Activated T-helper 1 cell treated with anti-CD3 and anti-CD28 coated beads, Interleukin-12 subunit alpha, Interleukin-12 subunit beta, Interleukin-2, Interleukin-4 antibody, amounts not matched to agents 30 ng/mL and 10 ng/mL and 1 ng/mL, durations not matched to agents 14 hours and 24 hours and 36 hours (primary cell): ENCODE measurements at places on chromosomes 3 and 15. TPM values are rescaled to one million over a fixed set of nuclear protein-coding genes. Genes with fewer than 3 reads are reported as not detected.

Gene ANKUB1
- not detected in 2 replicates for total RNA-seq

Gene PLSCR5
- not detected in 2 replicates for total RNA-seq

Gene GABRR3
- total RNA-seq: not detected in 2 replicates

Gene GADL1
- total RNA-seq: not detected in 2 replicates

DNA sequence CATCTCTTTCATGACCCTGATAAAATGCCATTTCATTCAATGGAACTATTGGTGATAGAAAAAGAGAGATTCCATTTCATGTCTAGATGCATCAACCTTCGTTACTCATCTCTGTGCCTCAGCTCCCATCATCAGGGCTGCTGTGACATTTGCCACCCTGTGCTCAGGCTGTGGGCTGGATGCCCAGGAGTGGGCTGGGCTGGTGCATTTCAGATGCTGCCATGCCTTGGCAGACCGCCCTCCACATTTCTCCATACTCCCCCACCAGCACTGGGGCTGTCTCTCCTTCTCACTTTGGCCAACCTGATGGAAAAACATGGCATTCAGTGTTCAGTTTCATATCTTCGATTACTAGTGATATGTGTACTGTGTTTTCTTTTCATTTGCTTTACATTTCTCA, 59.1 kb downstream of the DNASE1L3 start:
- H3K27ac ChIP-seq: no peak overlapping the region
- H3K4me3 ChIP-seq: no peak overlapping the region
- H3K4me1 ChIP-seq: no peaks in the 10 kb centered on the region
- peaks cover 24% of the 10 kb centered on the region for H3K36me3 ChIP-seq
- no peaks in the 10 kb centered on the region for H3K27me3 ChIP-seq

GRCh38 chr3:174548841-174549623, 310.1 kb upstream of the NAALADL2 start:
- H3K27me3 ChIP-seq: no peaks in the 10 kb centered on the region
- H3K4me3 ChIP-seq: no peak overlapping the region
- H3K36me3 ChIP-seq: no peaks in the 10 kb centered on the region
- no peak overlapping the region for H3K27ac ChIP-seq

GRCh38 chr3:57555306-57555705, 768 bp upstream of the PDE12 start:
- H3K36me3 ChIP-seq: peaks cover 24% of the 10 kb centered on the region
- peak overlapping the region; percentile 100 for H3K27ac ChIP-seq
- H3K4me1 ChIP-seq: peaks cover 41% of the 10 kb centered on the region
- peak overlapping the region; percentile 100 for H3K4me3 ChIP-seq

GRCh38 chr3:20201143-20201542, 15.1 kb upstream of the SGO1 start:
- peaks cover 6% of the 10 kb centered on the region for H3K4me1 ChIP-seq
- no peak overlapping the region for H3K27ac ChIP-seq
- no peaks in the 10 kb centered on the region for H3K27me3 ChIP-seq
- no peak for DNase-seq
- H3K36me3 ChIP-seq: no peaks in the 10 kb centered on the region

DNA sequence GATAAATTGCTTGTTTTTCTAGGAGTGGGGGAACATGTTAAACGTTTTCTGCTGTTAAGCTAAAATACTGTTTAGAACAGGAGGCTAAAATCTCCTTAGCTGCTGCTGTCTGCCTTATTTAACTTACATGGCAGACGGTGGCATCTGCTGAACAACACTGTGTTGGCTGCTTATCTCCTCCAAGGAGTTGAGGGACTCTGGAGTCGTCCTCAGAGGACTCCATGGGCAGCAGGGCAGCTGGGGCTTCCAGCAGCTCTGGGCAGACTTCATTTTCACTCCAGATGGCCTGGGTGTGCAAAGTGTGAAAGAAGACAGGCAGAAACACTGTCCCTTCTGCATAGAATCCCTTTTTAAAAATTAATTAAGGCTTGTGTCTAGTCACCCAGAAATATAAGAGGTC, 52.9 kb upstream of the NUDT16 start:
- DNase-seq: no peak
- H3K36me3 ChIP-seq: no peaks in the 10 kb centered on the region
- no peaks in the 10 kb centered on the region for H3K4me1 ChIP-seq
- H3K4me3 ChIP-seq: no peak overlapping the region
- H3K27ac ChIP-seq: no peak overlapping the region

DNA sequence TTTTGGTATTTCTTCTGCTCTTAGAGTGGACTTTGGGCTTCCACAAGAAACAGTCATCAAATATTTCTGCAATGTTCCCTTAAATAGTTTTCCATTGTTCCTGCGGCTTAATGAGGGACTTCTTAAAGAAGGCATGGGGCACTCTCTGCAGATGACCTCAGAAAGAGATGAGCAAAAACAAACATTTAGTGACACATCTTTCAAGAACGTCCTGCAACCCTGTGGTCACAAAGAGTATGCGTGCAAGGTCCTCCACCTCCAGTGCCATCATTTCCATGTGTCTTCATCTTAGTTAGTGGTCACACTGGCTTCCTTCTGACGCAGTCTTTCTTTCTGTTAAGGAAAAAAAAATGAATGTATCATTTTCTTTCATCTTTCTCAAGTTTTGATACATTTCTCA, 56.2 kb downstream of the GREM1 start:
- H3K4me1 ChIP-seq: no peaks in the 10 kb centered on the region
- no peaks in the 10 kb centered on the region for H3K36me3 ChIP-seq
- no peak for DNase-seq

DNA sequence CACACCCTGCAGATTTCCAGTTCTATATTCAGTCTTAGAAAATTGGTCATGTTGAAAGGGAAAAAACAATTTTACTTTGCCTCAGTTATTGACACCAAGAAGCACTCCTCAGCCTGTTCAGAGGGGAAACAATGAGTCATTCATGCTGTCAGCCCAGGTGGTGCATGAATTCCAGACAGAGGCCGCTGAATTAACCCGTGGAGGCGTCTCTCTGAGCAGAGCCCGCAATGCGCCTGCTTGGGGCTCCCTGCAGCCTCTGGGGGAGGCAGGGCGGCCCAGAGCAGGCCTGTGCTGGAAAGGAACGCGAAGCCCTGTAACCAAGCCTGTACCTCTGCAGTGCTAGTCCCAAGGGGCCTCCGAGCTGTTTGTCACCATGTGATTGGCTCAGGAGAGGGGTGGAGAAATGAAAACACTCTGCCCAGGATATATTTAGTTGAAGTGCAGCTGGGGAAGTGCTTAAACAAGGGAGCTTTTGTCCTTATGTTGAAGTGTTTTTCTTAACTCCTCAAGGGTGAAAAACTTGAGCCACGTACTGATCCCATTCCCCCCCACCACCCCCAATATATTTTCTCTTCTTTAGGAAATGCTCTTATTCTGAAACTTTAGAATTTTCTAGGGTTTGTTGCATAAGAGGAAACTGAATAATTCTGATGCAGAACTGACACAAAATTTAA, 68.3 kb upstream of the CHD2 start:
- H3K27ac ChIP-seq: peak overlapping the region; percentile 99
- DNase-seq: peak; percentile 90
- peak overlapping the region; percentile 74 for H3K4me3 ChIP-seq
- H3K4me1 ChIP-seq: peaks cover 50% of the 10 kb centered on the region
- H3K36me3 ChIP-seq: no peaks in the 10 kb centered on the region

DNA sequence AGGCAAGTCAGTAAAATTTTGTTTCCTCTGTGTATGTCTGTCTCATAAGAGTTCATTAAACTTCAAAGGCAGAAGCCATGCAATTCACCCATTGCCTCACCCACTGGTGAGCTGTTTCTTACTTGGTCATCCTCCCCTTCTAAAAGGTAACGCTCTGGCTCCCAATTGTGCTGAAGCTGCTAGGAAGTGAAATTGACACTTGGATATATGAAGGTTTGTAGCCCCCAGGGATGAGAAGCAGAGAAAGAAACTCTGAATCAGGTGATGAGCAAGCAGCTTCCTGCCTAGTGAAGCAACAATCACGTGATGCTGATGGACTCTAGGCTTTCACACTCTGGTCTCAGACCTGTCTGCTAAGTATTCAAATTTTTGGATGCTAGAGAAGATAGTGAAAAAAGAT, 70.7 kb downstream of the CD200R1L start:
- H3K36me3 ChIP-seq: no peaks in the 10 kb centered on the region
- H3K4me1 ChIP-seq: peaks cover 23% of the 10 kb centered on the region
- no peak for DNase-seq
- H3K27ac ChIP-seq: no peak overlapping the region
- peaks cover 8% of the 10 kb centered on the region for H3K27me3 ChIP-seq

- H3K36me3 ChIP-seq: peaks cover 15% of the 10 kb centered on the region
- no peak for DNase-seq
- peaks cover 13% of the 10 kb centered on the region for H3K4me1 ChIP-seq
- no peak overlapping the region for H3K27ac ChIP-seq
- no peaks in the 10 kb centered on the region for H3K27me3 ChIP-seq
These were observed 48.3 kb upstream of the MUC13 start for GRCh38 chr3:124982855-124983254.

DNA sequence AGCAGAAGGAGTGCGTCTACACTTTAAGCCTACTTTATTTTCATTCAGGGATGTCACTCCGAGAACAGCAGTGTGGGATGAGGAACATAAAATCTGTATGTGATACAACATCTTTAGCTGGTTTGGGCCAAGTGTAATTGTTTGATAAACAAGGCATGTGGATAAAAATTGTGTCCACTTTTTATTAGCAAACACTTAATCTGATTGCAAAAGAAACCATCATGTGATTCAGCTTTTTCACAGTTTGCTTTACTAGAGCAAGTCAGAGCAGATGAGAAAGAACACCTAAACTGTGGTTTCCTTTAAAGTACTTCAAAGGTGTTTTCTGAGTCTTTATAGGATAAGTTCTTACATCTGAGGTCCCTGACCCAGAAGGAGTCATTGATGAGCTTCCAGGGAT, 237.9 kb downstream of the THSD4 start:
- H3K4me3 ChIP-seq: no peak overlapping the region
- DNase-seq: no peak
- no peaks in the 10 kb centered on the region for H3K36me3 ChIP-seq
- no peaks in the 10 kb centered on the region for H3K4me1 ChIP-seq

GRCh38 chr3:152382312-152383135, 113.8 kb downstream of the MBNL1 start:
- peaks cover 13% of the 10 kb centered on the region for H3K36me3 ChIP-seq
- DNase-seq: no peak
- H3K4me3 ChIP-seq: peak overlapping the region; percentile 76
- H3K27ac ChIP-seq: peak overlapping the region; percentile 91
- H3K27me3 ChIP-seq: no peaks in the 10 kb centered on the region
